CMK (cell line): ENCODE measurements at places on chromosomes 11 and 22.

- no peak for DNase-seq
These were observed 117.8 kb downstream of the ST3GAL4 start for GRCh38 chr11:126473269-126473668.

DNA sequence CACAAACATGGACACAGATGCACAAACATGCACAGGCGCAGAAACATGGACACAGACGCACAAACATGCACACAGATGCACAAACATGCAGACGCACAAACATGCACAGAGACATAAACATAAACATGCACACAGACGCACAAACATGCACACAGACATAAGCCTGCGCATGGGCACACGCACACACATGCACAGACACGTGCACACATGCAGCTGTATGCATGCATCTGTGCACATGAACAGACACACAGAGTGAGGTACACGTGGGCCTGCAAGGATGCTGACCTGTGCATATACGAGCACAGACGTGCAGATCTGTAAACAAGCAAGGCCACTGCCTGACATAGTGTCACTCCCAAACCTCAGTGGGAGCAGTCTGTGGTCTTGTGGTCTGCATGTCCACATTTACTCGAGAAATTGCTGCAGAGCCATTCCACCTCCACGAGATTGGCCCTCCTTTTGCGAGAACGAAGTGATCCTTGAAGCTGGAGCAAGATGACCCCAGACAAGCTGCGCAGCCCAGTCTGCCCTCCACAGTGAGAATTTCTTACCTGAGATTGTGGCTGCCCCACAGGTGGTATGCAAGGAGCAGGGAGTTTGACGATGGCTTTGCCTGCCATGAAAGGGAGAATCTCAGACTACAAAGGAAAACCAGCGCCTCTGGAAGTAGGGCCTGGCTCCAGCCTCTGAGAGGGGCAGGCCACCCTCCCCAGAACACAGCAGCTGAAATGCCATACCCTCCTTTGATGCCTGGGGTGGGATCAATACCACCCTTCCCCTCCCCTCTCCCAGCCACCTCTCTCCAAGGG is 299.9 kb downstream of the BRD1 start:
- DNase-seq: no peak

DNA sequence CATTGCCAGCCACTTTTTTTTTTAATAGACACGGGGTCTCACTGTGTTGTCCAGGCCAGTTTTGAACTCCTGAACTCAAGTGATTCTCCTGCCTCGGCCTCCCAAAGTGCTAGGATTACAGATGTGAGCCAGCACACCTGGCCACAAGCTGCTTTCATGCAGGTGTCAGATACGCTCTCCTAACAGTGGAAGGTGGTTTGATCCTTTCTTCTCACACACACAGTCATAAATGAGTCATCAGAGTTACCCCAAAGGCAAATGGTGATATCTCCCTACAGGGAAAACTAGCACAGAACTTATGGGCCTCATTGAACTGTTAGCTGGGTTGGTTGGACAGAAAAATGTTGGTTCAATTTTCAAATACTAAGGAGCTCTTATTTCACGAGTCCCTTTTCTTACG is 38.2 kb upstream of the UBASH3B start:
- DNase-seq: no peak

- no peak for DNase-seq
These were observed 26.7 kb downstream of the IRAG1 start for GRCh38 chr11:10666556-10667520.

- DNase-seq: no peak
These were observed at the start of gene SORL1-AS1 for GRCh38 chr11:121452609-121453150. SORL1-AS1 (minus strand) TSS chr11:121452967.

GRCh38 chr11:91804042-91804441 is 420.6 kb upstream of the FAT3 start:
- DNase-seq: no peak

GRCh38 chr22:35116817-35117216 is 50.9 kb downstream of the ISX start:
- DNase-seq: no peak

GRCh38 chr11:89613911-89614310 is 96.2 kb upstream of the TRIM77 start:
- no peak for DNase-seq

GRCh38 chr11:100687054-100687629 is at the start of gene ARHGAP42:
ARHGAP42 (plus strand) TSS chr11:100687288; CDS start chr11:100687679, 391 bp downstream.
- DNase-seq: peak; percentile 59

- DNase-seq: no peak
These were observed 130.5 kb upstream of the B3GAT1 start for GRCh38 chr11:134542401-134543165.

- DNase-seq: no peak
These were observed 34.9 kb downstream of the CD44 start for GRCh38 chr11:35173616-35174566.

DNA sequence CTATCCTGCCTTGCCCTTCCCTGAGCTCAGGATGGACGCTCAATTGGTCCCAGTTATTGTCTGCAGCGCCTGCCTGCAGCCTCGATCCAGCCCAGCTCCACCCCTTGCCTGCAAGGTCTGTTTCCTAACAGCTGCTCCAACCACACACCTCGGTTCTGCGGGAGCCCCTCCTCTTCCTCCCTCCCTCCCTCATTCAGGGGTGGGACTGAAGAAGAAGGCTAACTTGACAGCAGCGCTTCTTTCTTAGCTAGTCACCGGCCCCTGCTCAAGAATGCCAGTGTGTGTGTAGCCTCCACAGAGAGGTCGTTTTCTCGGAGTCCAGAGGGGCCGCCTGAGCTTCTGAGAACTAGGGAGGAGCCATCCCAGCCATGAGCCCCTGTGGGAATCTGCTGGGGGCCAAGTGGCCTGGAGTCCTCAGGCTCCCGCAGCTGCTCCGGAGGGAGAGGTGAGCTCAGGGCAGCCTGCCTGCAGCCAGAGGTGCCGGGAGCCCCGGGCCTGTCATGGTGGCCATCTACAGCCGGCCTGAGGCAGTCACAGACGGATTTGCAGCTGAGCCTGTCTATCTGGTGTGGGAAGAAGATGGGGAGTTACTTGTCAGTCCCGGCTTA is 36.1 kb downstream of the LIMK2 start:
- DNase-seq: no peak

DNA sequence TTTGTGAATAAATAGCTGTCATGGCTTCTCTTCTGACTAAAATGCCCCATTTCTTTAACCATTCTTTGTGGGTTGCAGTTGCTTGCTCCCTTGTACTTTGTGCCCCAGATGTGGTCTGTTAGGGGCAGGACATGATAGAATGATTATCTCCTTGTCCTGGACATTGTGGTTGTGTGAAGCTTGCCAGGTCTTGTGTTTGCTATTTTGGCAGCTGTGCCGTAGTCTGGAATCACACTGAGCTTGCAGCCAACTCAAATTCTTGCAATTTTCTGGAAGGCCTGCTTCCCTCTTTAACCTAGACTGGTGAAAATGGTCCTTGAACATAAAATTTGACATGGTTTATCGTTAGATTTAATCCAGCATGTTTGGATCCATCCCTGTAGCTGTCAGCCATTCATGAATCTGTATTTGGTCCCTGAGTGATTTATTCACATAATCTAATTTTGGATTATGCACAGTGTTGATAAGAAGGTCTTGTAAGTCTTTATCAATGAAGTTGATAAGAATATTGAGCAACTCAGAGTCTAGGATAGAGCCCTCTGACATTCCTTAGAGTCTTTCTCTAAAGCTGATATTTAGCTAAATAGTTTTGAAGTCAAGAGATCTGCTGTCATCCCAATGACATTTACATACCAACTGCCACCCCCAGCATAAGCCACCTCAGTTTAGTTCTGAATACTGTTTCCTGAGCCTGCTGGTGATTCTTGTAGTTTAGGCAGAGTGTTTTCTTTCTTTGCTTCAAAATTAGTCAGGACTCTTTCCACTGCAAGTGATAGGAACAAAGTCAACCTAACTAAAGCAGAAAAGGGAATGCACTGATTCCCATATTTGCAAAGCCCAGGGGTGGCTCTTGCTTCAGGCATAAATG is 9.8 kb downstream of the SPON1 start:
- no peak for DNase-seq

DNA sequence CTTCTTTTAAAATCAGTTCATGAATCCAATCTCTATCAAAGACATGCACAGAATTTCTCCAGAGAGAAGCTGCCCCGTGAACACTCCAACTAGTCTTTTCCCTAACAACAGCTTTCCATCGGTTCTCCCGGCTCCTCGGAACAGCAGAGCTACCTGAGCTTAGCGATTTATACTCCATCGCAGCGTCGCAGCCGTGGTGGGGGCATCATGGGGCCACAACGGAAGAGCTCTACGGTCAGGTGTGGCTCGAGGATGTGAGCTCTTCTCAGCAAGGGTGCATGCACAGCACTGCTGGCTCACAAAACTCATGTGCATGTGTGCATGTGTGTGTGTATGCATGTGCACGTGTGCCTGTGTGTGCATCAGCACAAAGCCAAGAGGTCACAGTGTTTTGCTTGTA is 11.7 kb upstream of the MOB2 start:
- DNase-seq: no peak

- DNase-seq: no peak
These were observed 4.8 kb downstream of the KIAA0930 start for GRCh38 chr22:45235851-45236342.

DNA sequence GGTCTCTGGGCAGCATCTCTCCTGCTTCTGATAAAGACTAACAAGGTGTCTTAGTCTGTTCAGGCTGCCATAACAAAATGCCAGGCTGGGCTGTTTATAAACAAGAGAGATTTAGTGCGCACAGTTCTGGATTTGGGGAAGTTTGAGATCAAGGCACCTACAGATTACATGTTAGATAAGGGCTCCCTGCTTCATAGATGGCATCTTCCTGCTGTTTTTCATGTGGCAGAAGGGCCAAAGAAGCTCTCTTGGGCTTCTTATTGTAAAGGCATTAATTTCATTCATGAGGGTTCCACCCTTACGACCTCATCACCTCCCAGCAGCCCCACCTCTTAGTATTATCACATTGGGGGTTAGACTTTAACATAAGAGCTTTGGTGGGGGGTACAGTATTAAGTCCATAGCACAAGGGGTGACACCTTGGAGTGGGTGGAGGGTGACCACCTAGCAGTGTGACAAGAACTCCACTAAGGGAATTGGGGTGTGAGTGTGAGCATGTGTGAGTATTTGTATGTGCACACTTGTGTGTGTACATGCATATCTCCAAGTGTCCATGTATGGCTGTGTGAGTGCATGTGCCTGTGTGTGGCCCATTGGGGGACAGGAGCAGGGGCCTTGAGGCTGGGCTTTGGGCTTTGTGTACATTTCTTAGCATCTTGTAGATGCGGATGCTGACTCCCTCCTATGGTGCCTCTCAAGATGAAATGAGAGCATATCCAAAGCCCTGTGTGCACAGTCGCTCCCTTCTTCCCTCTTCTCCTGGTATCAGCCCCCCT is 42.7 kb downstream of the BCR start:
- DNase-seq: no peak

DNA sequence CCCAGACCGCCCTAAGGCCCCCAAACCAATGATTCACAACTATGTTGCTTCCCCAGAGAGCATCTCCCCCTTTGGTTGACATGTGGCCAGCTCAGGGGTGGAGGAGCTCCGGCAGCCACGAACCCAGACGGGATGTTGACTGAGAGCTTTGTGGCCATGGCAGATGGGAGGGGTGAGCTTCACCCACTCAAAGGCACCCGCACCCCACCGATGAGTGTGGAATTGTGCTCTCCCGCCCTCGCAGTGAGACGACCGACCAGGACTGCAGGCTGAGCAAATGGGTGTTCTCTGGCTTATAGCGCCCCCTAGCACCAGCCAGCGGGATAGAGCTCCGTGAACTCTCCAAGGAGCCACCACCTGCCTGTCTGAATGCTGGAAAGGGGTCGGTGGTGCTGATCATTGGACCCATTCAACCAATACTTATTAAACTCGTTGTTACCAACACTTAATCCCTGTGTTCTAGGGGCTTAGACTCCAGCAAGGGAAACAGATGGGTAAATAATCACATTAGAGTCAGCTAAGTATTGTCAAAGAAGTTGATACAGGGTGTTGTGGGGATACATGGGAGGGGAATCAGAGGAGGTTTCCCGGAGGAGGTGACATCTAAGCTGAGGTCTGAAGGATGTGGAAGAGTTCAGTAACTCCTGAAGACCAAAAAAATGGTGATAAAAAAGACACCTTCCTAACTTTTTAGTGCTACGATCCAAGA is 4.5 kb upstream of the TIMP3 start:
- peak; percentile 65 for DNase-seq

DNA sequence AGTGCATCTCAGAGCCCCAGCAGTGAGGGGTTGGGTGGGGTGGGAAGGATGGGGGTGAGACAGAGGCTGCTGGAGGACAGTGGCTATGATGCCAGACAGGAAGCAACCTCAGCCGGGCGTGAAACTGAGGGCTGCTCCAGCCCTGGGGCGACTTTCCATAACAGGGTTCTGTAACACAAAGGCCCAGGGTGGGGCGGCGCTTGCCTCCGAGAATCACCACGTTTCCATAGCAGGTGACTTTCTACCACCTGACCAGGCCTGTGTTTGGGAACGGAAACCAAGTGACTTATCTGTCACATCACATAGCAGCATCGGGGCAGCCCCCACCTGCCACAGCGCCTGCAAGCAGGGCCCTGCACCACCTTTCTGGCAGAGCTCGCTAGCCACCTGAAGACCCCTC is 85.8 kb downstream of the TRMU start:
- DNase-seq: no peak
